ENCODE measurements at places on chromosomes 3 and 15. TPM values are rescaled to one million over a fixed set of nuclear protein-coding genes. Genes with fewer than 3 reads are reported as not detected.
A peak's percentile ranks its signal among the peaks of the same experiment; 100 is the strongest.

- DNase-seq = no peak
These were observed 154.4 kb upstream of the RARB start for GRCh38 chr3:25273582-25274171.

GRCh38 chr3:82610236-82610635, 848.8 kb upstream of the GBE1 start:
- no peak for DNase-seq

GRCh38 chr15:63848879-63849551, 15.3 kb upstream of the HERC1 start:
- no peak for DNase-seq

DNA sequence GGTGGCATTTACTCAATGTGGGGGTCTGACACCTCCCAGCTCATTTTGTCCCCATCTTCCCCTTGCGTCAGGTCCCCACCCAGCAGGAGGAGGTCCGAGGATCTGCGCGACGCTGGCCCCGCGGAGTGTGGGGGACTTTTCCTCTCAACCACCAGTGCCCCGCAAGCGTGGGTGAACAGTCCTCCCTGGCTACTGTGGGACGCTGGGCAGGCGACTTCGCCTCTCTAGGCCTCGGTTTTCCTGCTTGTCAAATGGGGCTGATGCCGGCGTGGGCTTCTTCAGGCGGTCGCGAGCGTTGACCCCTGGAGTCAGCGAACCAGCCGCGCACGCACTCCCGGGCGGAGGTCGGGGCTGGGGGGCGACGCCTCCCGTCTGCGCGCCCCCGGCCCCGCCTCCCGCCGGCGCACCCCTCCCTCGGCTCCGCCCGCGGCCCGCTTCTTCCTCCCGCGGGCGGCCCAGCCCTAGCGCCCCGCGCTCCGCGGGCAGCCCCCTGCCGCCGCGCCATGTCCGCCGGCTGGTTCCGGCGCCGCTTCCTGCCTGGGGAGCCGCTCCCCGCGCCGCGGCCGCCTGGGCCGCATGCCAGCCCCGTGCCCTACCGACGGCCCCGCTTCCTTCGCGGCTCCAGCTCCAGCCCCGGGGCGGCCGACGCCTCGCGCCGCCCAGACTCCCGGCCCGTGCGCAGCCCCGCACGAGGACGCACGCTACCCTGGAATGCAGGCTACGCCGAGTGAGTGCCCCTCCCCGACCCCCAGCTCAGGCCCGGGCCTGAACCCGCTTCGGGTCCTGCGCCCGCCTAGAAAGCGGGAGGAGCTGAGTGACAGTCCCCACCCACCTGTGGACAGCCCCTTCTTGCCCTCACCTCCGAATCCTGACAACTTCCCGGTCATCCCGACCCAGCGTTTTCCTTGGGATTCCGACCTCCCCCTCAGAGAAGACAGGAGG, at the start of gene PPM1M:
TSS of gene PPM1M (plus strand) at position 438 of the 942 bp plus-strand sequence. CDS start at position 504, 66 bp downstream.
- DNase-seq = no peak

DNA sequence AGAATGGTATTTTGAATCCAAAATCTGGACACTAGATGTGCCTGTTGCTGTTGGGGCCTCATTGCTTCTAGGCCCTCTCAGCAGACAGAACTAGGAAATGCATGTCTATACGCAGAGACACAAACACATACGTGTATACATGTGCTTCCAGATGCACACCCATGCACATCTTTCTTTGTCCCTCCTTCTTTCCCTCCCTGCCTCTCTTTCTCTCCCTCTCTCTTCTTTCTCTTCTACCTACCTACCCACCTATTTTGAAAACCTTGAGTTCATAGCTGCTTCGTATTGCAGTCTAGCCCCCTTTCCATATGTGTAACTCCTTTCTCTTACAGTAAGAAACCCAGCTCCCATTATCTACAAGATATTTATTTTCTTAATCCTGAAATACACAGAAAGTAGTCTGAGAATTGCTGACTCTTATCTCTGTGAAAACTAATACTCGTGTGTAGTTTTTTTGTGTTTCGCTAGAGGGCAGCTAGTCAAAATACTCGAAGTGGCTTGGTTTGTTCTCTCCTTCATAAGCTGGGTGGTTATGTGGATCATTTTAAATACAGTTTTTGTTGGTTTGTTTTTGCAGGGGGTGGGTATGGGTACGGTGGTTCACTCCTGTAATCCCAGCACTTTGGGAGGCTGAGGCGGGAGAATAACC, 18.5 kb downstream of the RPL32 start:
- no peak for DNase-seq

GRCh38 chr15:69351884-69352283, 53.2 kb downstream of the PAQR5 start:
- no peak for DNase-seq

GRCh38 chr3:189737071-189737470, 105.9 kb downstream of the TP63 start:
- no peak for DNase-seq

DNA sequence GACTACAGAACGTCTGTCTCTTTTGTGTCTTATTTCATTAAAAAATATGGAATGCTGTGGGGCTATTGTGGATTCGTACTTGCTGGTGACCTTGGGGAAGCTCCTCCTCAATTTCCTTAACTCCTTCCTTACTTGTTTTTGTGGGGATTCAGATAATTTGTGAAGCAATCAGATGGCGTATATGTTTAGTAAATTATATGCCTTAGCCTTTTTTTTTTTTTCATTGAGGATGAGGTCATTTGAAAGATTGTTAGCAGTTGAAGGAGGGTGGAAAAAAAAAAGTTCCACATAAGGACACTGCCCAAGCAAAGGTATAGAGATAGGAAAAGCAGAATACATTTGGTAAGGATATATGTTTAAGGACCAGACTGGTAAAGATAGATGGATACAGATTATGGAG, 3.3 kb downstream of the RNF13 start:
- no peak for DNase-seq

DNA sequence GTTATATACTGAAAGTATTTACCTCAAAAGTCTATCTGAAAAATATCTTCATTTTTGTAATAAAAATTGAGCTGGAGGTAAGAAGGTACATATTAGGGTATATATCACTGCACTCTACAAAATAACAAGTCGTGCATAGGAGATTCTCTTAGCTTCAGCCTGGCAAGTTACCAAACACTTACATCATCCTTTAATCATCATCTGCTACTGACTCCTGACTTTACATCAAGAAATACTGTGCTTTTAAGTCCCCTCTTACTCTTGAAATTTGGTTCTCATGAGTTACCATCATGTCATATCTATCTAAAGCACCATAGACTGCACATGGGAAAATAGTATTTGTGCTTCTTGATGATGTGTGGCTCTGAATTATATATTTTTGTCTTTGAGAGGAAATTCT, 50.8 kb downstream of the LYSMD4 start:
- peak; percentile 52 for DNase-seq

GRCh38 chr3:8766148-8766547, 3.3 kb downstream of the OXTR start:
- DNase-seq = no peak

- no peak for DNase-seq
These were observed 3.8 kb upstream of the PPARG start for GRCh38 chr3:12285003-12285555.

GRCh38 chr3:11634081-11634635, 9.6 kb downstream of the VGLL4 start:
- DNase-seq = no peak

GRCh38 chr15:87805117-87805820, 451.3 kb downstream of the NTRK3 start:
- no peak for DNase-seq

DNA sequence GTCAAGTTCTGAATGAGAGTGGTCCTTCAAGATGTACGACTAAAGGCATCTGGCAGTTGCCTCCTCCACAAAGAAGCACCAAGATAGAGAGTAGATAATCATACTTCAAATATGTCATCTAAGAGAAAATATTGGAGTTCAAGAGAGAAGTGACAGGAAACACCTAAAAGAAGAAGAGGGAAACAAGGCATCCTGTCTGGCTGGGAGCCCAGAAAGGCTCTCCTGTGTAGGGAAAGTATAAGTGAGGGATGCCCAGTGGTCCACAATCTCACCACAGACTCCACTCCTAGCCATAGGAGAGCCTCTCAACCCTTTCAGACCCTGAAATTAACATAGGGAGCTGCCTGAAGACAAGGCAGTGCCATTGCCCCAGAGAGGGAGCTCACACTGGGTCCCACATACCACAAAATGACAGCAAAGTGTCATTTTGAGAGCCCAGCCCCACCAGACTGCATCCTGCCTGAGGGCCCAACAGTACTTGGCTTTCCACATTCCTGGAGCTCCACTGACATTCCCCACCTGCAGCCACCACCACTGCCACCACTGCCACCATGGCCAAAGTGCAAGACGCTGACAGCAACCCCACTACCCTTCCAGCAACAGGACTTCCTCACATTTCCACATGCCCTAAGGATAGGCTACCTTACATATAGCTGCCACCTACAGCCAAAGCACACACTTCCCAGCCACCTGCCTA, 210.6 kb downstream of the ATP8B4 start:
- DNase-seq = no peak

GRCh38 chr15:52804526-52805081, 14.5 kb upstream of the ONECUT1 start:
- DNase-seq = no peak

DNA sequence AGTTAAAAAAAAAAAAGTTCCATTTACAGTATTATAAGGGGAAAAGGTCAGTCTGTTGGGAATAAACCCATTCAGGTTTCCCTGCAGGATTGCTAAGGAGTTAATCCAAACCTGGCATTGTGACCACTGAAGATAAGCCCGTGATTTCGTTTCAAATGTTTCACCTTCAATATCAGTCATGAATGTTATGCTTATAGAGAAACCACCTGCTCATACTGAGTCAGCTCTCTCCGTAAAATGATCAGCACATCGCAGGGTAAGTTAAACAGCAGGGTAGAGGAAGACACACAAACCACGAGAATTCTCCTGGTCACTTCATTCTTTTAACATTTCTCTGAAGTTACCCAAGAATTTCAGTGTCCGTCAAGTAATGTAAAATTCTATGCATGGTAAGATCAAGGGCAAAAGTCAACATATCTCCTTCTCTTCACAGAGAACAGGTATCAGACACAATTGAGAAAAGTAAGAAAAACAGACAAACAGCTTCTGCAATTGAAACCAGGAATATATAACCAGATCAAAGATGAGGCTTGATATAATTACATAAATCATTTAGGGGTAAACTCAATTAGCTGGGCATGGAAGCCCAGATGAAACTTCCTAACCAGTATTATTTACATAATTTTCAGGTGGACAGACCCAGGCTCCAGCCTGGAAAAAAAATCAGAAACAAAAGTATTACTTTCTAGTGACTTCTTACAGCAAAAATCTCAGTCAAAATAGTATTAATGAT, 67.6 kb upstream of the ARHGEF3 start:
- no peak for DNase-seq

- DNase-seq = no peak
These were observed 480.7 kb upstream of the SUCLG2 start for GRCh38 chr3:68135067-68135466.

- DNase-seq = no peak
These were observed 89.4 kb upstream of the ZBTB20 start for GRCh38 chr3:115236496-115236895.

DNA sequence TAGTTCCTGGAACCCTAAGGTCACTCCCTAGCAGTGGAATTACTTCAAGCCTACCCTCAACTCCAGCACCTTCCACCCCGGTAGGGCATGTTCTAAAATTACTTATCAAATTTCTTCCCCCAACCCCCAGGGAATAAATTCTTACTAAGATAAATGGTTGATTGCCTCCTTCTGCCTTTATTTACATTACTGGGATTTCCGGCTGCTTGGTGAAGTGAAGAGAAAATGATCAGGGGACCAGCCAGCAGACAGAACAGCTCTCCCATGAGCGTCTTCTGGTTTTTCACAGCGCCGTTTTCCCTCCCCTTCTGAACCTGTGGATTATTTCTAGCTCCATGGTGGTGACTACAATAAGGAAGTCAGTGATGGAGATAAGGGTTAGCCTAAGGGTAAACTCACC, 521.5 kb upstream of the PPP2R3A start:
- DNase-seq = no peak

DNA sequence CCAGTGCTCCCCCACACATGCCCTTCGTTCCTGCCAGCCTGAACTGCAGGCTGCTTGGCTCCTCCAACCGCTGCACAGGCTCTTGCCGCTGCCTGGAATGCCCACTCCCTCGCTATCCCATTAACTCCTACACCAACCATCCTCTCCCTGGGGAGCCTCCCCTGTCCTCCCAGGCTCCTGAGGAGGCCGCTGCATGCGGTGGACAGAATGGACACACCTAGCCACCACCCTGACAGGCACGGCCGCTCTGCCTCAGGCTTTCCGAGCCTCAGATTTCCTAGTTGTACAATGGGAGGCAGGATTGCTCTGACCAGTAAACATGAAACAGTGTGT, 2.3 kb downstream of the PLXNB1 start:
- DNase-seq = no peak

DNA sequence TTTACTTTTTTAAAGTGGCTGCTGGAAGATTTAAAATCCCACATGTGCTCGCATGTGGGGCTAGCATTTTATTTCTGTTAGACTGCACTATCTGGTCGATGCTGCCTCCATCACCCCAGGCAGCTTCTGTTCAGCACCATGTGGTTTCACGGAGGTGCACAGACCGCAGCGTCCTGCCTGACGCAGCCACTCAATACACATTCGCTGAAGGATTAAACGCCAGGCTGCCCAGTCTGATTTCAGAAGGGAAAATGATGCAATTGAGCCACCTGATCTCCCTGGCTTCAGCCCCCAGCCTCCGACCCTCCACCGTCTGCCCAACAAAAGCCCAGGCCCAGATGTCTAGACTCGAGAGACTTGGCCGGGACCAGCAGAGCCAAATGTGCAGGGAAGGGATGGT, 84.5 kb downstream of the MEGF11 start:
- peak; percentile 48 for DNase-seq

DNA sequence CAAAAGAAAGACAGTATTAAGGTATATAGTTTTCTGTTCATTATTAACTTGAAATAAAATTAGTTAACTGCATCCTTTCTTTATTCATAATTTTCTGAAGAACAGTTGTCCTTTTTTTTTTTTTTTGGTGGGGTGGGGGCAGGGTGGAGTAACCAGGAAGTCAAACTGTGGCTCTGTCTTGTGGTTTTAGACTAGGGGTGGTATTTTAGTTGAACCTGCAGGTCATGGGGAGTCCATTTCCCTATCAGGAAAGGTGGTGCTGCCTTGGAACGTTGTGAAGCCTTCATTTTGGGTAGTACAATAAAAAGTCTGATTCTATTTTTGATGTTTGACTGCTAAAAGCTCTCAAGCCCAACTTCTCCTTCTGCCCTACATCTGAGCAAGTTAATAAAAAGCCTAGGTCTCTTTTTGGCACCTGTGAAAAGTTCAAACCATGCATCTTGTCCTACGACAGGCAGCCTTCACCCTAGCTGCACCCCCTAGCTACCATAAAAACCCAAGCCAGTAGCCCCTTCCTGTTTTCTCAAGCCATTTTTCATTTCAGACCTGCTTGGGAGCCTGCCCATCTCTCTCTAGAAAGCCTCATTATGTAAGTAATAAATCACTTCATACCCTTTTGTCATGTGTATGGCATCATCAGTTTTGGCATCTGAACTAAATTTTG, 31.2 kb upstream of the RIOX2 start:
- no peak for DNase-seq

GRCh38 chr15:50315814-50316630, 39.0 kb downstream of the GABPB1 start:
- DNase-seq = peak; percentile 13

- no peak for DNase-seq
These were observed 1.6 kb downstream of the NR2F2 start for GRCh38 chr15:96331945-96332636.

TM4SF1 gene
- 22.4 TPM for total RNA-seq

RASGRP1 gene
- 10.2 TPM for total RNA-seq

PSMA4 gene
- total RNA-seq = 60.7 TPM

OSTN gene
- total RNA-seq = 0.54 TPM

GOLGA6L10 gene
- 6.4 TPM for total RNA-seq

TEX55 gene
- not detected for total RNA-seq

CLDN18 gene
- total RNA-seq = 0.09 TPM
